Fibroblast of the aortic adventitia (primary cell): ENCODE measurements at places on chromosomes 1 and 21. TPM values are rescaled to one million over a fixed set of nuclear protein-coding genes. Genes with fewer than 3 reads are reported as not detected.

The CNIH3 gene
- total RNA-seq, result 31.5 and 72.4 TPM in 2 replicates

The CCDC27 gene
- total RNA-seq, result not detected in 2 replicates

The RSPO1 gene
- 0.49 TPM in 1 of 2 replicates, not detected in the other for total RNA-seq

The STUM gene
- 0.98 TPM in 1 of 2 replicates, not detected in the other for total RNA-seq

The FCGR2B gene
- total RNA-seq, result not detected in 2 replicates

The ATXN7L2 gene
- total RNA-seq, result 1.6 and 2.9 TPM in 2 replicates

The BATF3 gene
- total RNA-seq, result 4.8 TPM in 1 of 2 replicates, not detected in the other

The NEK2 gene
- total RNA-seq, result 12.4 TPM in 1 of 2 replicates, not detected in the other
